ENCODE measurements at places on chromosomes 4 and X.
A peak's percentile ranks its signal among the peaks of the same experiment; 100 is the strongest.

- no peak for DNase-seq
These were observed 26.1 kb upstream of the SORCS2 start for GRCh38 chr4:7166237-7166636.

DNA sequence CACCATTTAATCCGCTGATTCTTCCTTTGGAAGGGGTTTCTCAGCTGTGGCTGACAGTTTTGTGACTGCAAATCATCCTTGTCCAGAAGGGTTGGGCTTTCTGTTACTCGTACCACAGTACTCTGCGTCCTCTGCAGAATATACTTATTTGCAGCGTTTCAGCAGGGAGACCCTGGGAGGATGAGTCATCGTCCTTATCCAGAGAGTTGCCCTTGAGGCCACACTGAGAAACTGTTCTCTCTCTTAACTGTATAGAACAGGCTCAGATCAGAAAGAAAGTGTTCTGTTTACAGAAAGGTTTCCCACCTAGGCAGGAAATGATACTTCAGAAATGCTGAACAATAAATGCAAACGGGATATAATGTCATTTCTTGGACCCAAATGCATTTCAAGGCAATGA, 47.8 kb upstream of the DDX53 start:
- DNase-seq: no peak

- DNase-seq: no peak
These were observed 69.0 kb downstream of the BEND2 start for GRCh38 chrX:18151649-18152048.

DNA sequence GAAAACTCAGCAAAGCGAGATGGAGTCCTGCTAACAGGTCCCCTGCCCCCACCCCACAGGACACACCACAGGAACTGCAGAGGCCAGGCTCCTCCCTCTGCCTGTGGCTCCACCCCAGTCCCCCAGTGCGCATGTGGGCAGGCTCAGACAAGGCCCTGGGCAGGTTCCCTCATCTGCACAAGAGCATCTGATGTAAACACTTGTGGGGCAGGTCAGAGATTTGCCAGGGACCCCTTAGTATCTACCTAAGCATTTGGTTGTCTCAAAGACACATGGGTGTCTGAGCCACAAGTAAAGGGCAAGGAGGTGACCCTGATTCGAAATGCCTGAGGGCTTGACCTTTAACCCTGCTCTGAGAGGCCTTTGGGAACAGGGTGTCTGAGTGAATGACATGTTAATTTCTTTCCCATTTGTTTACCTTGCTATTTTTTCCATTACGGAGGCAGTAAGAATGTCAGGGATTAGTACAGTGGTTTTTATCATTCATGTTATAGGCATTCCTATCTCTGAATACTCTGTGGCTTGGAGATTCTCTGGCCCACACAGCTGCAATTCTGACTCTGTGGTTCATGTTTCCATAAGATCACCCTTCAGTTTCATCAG, 85.3 kb downstream of the ZNF518B start:
- DNase-seq: no peak

DNA sequence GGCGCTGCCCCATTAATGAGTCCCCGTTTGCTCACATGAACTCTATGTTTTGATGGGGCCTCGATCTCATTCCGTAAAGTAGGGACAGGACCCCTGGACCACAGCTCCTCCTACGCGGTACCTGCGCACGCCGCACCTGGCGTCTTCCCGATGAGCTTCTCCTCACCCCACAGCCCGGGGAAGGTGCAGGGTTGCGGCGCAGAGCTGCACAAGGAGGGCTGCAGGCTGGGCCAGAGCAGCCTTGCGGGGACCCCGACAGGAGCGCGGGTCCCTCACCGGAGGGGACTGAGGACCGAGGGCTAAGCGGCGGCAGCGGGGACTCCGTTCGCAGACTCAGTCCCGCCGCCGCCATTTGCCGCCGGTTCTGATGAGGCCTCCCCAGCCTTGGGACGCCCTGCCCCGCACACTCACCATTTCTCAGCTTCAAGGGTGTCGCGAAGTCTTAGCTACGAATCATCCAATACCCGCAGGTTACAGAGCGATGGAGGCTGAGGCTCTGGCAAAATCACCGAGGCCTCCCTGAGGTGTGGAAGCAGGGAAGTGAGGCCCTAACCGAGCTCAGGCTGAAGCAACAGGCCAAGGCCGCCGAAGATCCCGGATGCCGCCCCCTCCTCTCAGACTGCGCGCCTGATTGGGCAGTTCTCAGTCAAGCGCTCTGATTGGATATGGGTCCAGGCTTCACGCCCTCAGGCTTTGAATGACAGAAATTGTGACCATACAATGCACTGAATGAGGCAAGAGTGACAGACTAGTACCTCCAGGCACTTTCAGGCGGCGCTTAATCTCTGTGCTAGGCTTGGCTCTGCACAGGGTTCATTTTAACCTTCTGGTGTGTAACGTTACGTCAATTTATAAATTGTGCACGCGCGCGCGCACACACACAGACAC, 25.1 kb downstream of the ZNF721 start:
- DNase-seq: peak; percentile 81

Measured in stimulated activated CD8-positive, alpha-beta memory T cell treated with anti-CD3 and anti-CD28 coated beads, Interleukin-4, amount 100 ng/mL, for 4 hours (primary cell).